Hair follicle dermal papilla cell (primary cell): ENCODE measurements at places on chromosomes 11 and 22. TPM values are rescaled to one million over a fixed set of nuclear protein-coding genes. Genes with fewer than 3 reads are reported as not detected.

Gene CALCA
- 0.16 TPM in 1 of 2 replicates, not detected in the other for total RNA-seq

Gene PIWIL4
- total RNA-seq, result 3.4 and 3.9 TPM in 2 replicates

Gene LIF
- total RNA-seq, result 2.6 and 3.0 TPM in 2 replicates

Gene TNNI2
- total RNA-seq, result not detected in 2 replicates

Gene FAM111B
- total RNA-seq, result 0.36 and 0.97 TPM in 2 replicates

Gene KCTD14
- 4.4 and 6.0 TPM in 2 replicates for total RNA-seq

Gene ISX
- total RNA-seq, result not detected in 2 replicates
